Kidney (tissue), 22 donors: ENCODE measurements at places on chromosomes 7 and 10. TPM values are rescaled to one million over a fixed set of nuclear protein-coding genes. Genes with fewer than 3 reads are reported as not detected.

The CDC14C gene
- total RNA-seq = not detected

The CHCHD3 gene
- total RNA-seq = 53.9 TPM

The PSMC2 gene
- total RNA-seq = 98.8 TPM

The OR13A1 gene
- total RNA-seq = not detected

The CRYGN gene
- 0.22 TPM for total RNA-seq

The MYL10 gene
- total RNA-seq = not detected
